Activated T-helper 1 cell treated with Interleukin-2 at 50 U/mL for 16 hours (primary cell): ENCODE measurements at places on chromosomes 16 and 17.

DNA sequence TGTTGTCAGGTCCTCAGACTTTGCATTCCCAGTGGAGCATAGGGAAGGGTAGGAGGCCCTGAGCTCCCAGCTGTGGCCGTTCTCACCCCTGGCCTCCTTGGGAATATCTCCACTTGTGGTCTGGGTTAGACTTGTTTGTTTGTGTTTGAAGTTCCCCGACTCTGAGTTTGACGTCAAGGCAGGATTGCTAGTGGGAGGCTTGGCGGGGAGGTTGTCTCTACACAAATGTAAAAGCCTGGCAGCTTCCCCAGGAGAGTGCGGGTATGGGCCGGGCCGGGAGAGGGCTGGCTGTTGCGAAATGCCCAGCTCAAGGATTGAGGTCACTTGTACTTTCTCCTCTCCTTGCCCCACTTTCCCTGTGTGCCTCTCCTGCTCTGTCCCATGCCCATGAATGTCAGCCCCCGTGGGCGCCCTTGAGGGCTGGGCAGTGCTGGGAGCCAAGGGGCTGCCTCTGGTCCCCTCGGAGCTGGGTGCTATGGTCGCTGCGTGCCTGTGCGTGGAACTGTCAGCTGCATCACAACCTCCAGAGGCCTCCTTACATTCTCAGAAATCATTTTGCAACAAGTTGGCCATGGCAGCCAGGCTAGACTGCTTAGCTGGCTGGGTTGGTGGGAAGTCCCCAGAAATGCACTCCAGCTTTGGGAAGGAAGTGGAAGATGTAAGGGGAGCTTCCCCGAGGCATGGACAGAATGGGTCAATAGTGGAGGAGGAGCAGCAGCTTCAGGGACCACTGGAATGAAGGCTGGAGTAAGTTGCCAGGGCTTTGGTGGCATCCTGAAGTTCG, 84.3 kb downstream of the KSR1 start:
- DNase-seq, result no peak

GRCh38 chr17:50558941-50559614, 1.4 kb upstream of the CACNA1G start:
- DNase-seq, result no peak

DNA sequence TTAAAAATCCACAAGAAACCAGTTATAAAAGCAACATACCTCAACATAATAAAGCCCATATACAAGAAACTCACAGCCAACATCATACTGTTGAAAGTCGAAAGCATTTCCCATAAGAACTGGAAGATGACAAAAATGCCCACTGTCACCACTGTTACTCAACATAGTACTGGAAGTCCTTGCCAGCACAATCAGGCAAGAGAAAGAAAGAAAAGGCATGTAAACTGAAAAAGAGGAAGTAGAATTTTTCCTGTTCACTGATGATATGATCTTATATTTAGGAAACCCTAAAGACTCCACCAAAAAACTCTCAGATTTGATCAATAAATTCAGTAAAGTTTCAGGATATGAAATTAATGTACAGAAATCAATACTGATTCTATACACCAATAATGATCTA, 45.1 kb downstream of the AHSP start:
- no peak for DNase-seq

DNA sequence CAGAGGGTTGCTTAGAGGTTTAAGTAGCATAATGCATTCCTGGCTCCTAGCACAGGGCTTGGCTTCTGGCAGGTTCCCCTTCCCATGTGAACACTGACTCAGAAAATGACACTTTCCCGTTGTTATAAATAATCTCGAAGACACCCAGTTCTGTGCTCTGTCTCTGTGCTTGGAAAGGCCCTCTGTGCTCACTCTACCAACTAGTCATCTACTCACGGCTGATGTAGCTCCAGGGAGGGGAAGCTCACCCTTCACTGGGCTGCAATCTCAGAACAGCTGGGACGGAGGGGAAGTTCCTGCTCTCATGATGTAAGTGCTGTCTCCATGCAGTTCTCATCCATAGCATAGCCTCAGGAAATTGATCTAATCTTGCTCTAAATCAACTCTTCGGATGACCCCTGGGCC, 230.5 kb upstream of the ASIC2 start:
- DNase-seq, result no peak

GRCh38 chr16:66050991-66051390, 315.5 kb upstream of the CDH5 start:
- no peak for DNase-seq

DNA sequence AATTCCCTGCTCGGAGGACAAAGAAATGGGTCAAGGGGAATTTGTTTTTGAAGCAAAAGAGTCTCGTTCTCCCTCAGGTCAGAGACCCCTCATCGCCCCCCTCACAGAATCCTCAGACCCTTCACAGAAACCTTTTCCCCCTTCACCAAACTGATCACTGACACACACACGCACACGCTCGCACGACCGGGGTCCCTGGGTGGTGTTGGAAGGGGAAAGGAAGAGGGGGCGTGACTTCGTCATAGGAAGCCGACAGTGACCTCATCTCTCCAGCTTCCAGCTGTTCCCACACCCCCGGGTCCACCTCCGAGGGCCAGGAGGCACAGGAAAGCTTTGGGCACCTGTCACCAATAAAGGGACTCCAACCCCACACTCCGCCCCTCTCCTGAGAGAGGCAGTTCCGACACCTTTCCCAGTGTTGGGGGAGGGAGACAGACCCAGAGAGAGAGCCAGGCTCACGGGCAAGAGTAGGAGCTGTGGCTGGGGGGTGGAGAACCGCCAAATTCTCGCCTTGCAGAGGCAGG, 1.2 kb downstream of the ASGR1 start:
- DNase-seq, result no peak

DNA sequence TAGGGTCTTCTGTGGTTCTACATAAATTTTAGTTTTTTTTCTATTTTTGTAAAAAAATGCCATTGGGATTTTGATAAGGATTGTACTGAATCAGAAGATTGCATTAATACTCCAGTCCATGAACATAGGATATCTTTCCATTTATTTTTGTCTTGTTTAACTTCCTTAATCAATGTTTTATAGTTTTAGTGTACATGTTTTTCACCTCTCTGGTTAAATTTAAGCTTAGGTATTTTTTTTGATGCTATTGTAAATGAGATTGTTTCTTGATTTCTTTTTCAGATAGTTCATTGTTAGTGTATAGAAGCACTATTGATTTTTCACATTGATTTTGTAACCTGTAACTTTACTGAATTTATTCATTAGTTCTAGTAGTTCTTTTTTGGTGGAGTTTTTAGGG, 35.4 kb downstream of the ITGAM start:
- no peak for DNase-seq

GRCh38 chr17:31132977-31133376, 38.2 kb downstream of the NF1 start:
- no peak for DNase-seq

GRCh38 chr17:66963521-66963908, 992 bp upstream of the CACNG4 start:
- DNase-seq, result no peak

- DNase-seq, result no peak
These were observed 34.7 kb upstream of the ENPP7 start for GRCh38 chr17:79695797-79696609.

GRCh38 chr16:54176376-54176901, 110.1 kb downstream of the IRX3 start:
- no peak for DNase-seq

DNA sequence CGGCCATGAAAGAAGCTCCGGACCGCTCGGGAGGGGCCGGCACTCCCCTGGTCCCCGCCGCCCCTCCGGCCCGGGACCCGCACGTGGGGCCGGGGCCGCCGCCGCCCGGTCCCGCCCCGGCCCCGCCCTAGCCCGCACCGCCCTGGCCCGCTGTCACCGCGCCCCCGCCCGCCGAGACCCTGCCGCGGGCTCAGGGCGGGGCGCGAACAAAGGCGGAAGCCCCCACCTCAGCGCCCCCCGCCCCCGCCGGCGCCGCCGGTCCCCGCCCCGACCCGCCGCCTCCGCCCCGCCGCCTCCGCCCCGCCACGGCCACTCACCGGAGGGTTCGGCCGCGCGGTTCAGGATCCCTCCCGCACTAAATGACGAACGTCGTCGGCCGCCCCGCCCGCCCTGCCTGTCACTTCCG, at the start of gene ARHGDIA:
TSS of gene ARHGDIA (minus strand) at position 357 of the 406 bp plus-strand sequence. CDS start 1,407 bp downstream, outside the sequence.
- no peak for DNase-seq

DNA sequence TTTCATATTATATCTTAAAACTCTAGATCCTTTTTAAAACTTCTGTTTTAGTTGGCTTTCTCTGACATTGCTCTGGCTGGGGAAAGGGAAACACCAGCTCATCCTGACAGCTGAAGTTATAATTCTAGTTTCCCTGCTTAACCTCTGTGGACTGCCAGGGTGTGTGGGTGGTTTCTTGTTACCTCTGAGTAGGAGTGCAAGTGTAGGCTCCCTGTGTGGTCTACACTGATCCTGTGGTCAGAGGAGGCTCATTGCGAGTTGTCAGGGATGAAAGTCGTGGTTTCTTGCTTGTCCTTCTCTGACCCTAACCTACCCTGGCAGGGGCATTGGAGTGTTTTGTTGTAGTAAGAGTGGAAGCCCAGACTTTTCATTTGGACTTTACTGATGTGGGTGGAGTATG, 221.0 kb downstream of the UTP18 start:
- DNase-seq, result no peak

DNA sequence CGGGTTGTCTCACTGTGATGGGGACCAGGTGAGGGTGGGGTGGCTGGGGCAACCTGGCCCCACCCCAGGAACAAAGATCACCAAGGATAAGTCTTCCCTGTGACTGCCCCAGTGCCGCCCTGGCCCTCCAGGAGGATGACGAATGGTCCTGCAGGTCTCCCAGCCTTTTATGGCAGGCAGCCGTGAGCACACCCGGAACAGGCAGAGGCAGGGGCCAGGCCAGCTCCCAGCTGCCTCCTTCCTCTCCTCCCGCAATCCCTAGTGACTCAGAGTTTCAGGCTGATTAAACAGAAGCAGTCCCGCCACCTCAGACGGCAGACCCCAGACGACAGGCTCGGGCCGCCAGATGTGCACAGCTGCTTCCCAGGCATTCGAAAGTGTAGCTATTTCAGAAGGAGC, 13.3 kb downstream of the JUP start:
- no peak for DNase-seq

GRCh38 chr16:67579686-67580085, 17.4 kb downstream of the CTCF start:
- no peak for DNase-seq
